ENCODE measurements at places on chromosomes 6 and 20.

- DNase-seq: no peak
These were observed 8.4 kb downstream of the FAM120B start for GRCh38 chr6:170314983-170315382.

- no peak for DNase-seq
These were observed 5.4 kb downstream of the SLC17A3 start for GRCh38 chr6:25868436-25869183.

- DNase-seq: peak; percentile 52
These were observed 1.2 kb downstream of the GSTA5 start for GRCh38 chr6:52839124-52840055.

DNA sequence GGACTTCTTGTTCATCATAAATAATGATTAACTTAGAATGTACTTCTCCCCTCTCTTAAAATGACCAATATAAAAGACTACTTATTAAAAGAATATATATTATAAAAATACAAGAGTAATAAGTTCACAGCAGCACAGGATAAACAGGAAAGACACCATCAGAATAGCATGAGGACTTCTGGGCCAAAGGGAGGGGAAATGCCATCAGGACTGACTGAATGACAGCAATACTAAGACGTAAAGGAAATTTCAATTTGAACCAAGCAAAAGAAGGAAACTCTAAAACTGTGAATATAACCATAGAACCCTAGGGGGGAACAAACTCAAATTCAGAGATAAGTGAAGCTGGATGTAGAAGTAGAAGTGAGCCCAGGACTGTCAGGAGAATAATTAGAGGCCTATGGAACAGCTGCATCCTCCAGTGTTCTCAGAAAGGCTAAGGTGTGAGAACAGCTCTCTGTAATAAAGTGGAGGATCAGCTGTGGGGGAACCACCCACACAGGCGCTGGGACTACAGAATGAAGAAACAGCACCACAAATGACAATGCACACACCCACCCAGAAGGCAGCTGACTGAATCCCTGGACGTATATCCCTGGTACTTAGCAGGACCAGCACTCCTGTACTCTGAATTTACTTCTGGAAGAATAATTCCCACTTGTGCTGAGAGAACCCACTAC, 37.8 kb downstream of the ZHX3 start:
- no peak for DNase-seq

GRCh38 chr20:20946122-20946759, 159.9 kb downstream of the LINC00237 start:
- no peak for DNase-seq

GRCh38 chr6:56521454-56521853, 121.2 kb downstream of the DST start:
- no peak for DNase-seq

- DNase-seq: no peak
These were observed 2.9 kb downstream of the NRN1 start for GRCh38 chr6:6003621-6004366.

- no peak for DNase-seq
These were observed 248.1 kb downstream of the CD109 start for GRCh38 chr6:73943930-73944652.

- no peak for DNase-seq
These were observed 306.8 kb upstream of the CNR1 start for GRCh38 chr6:88472851-88473525.

GRCh38 chr20:40481337-40481736, 207.7 kb downstream of the MAFB start:
- no peak for DNase-seq

- no peak for DNase-seq
These were observed 92.3 kb downstream of the RFPL4B start for GRCh38 chr6:112439432-112439831.

DNA sequence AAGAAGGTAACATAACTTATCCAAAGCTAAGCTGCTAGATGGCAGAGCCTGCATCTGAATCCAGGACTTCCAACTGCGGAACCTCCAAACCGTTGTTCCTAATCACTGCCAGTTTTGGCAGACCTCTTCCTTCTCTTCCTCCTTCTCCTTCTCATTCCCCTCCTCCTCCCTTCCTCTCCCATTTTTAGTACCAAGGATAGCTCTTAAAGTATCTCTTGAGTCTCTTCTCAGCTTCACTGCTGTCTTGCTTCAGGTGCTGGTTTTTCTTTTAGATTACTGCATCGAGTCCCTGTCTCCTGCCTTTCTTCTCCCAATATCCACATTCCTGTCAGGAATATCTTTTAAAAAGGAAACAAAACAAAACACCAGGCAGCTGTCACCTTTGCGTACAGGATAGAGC, 77.1 kb downstream of the CDYL start:
- DNase-seq: no peak

DNA sequence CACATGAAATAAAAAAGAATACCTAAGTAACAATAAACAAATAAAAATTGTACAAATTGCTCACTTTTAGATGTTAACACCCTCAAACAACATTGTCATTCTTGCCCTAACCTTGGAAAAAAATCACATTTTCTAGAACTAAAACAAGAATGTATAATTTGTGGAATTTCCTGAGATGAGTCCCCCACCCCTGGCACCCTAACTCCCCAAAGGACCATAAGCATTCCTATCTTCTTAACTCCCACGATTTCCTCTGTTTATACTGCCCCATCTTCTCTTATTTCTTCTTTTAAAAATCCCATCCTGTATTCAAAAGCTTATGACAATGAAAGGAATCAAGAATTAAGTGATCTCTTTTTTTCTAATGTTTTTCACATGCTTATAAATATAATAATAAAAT, 70.9 kb downstream of the IBTK start:
- DNase-seq: no peak

DNA sequence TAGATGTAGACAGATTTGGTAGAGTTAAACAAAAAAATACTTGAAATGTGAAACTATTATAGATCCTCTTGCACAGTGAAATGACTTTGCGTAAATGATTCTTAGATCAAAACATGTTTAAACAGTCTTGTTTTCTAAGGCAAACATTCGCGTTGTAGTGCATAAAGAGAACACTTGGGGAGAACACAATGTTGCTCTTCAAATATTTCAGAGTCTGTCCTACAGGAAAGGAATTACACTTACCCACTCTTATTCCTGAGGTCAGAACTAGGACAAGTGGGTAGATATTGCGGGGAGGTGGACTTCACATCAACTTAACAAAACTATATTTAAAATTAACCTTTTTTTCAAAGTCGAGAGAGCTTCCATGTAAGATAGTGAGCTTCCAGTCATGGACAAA, 183.5 kb upstream of the PCSK2 start:
- DNase-seq: no peak
